ENCODE measurements at places on chromosomes 7 and 10.
A peak's percentile ranks its signal among the peaks of the same experiment; 100 is the strongest.

- no peak for DNase-seq
Observed at GRCh38 chr7:28554802-28555471, 142.6 kb downstream of the CREB5 start.

DNA sequence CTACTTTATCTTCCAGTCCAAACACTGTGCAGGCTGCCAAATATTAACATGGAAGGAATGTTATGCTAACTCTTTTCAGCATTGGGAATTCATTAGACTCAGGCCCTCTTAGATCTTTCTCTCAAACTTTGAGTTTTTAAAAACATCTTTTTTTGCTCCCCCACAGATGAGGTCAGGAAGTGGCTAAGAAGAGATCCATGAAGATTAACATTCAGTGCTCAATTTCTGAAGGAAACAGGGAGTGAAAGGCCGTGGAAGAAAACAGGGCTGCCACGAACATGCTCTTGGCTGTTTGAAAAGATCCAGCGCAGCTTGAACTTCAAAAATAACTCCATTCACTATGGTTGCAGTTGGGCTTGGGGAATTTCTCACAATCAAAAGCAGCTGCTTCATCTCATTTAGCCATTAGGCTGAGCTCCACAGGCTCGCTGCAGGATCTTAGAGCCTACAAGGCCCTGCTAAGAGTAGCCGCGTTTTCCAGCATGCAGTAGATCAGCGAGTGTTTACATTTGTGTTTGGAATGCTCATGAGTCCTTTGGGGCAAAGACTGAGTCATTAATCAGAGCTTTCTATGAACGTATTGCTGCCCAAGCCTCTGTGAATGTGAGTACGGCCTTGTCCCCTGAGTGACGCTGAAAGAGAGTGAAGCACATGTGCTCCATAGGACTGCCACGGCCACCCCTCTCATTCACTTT, 41.2 kb upstream of the TNS3 start:
- peak; percentile 75 for DNase-seq

- peak; percentile 89 for DNase-seq
Observed at GRCh38 chr7:101941481-101942383, 124.3 kb downstream of the CUX1 start.

GRCh38 chr10:35517431-35518181, 87.5 kb upstream of the GJD4 start:
- peak; percentile 28 for DNase-seq

GRCh38 chr7:22633286-22633953, 93.6 kb upstream of the IL6 start:
- DNase-seq, result no peak

DNA sequence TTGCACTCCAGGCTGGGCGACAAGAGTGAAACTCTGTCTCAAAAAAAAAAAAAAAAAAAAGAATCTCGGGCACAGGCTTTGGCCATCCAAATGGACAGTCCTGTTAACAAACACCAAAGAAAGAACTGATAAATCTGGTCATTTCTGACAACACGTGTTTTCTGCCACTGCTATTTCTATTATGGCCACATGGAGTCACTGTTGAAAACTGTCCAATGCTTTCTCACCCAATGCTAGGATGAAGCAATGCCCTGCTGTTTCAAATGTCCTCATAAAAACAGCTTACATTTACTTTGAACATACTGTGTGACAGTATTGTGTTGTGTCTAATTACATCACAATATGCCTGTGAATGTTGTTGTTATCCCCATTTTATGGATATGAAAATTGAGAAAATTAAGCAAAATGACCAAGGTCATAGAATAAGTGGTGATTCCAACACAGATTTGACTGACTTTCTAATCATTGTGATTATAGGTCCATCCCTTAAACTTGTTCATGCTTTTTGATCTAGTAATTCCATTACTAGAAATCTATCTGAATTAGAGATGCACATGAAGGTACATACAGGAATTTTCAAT, 19.9 kb upstream of the MAP3K8 start:
- peak; percentile 71 for DNase-seq

All from renal cortical epithelial cell (primary cell).